Testis (tissue), 5 donors: ENCODE measurements at places on chromosomes 3 and 15.
A peak's percentile ranks its signal among the peaks of the same experiment; 100 is the strongest.

- DNase-seq: no peak
Observed at GRCh38 chr3:42314411-42314810, 48.4 kb upstream of the CCK start.

GRCh38 chr15:88791637-88792036 lies 11.6 kb upstream of the ACAN start:
- no peak for DNase-seq

DNA sequence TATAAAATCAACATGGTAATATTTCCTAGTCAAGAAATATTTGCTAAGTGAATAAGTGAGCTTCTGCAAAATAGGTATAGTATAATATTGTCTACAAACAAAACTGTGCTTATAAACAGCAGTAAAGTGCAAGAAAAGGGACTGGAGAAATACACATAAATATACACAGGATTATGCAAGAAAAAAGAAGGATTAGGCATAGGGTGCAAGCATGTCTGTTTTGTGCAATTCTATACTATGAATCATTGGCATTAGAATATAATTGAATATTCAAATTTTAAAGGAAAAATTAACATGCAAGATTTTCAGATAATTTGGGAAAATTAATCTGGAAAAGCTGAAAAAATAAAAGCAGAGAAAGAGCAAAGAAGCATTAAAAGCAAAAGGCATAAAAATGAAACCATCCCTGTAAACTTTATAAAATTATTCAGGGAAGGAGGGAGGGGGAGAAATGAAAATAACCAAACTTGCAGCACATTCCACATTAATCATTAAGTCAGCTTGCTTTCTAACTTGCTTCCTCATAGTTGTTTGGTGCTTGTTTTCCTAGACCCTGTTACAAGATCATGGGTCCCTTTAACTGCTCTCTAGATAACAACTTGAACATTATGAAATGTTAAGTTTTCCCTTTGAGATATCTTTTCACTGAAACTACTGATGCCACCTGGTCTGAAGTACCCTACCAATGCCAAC lies 147.4 kb upstream of the STAC start:
- no peak for DNase-seq

GRCh38 chr3:102336130-102336529 lies 98.7 kb upstream of the ZPLD1 start:
- no peak for DNase-seq

DNA sequence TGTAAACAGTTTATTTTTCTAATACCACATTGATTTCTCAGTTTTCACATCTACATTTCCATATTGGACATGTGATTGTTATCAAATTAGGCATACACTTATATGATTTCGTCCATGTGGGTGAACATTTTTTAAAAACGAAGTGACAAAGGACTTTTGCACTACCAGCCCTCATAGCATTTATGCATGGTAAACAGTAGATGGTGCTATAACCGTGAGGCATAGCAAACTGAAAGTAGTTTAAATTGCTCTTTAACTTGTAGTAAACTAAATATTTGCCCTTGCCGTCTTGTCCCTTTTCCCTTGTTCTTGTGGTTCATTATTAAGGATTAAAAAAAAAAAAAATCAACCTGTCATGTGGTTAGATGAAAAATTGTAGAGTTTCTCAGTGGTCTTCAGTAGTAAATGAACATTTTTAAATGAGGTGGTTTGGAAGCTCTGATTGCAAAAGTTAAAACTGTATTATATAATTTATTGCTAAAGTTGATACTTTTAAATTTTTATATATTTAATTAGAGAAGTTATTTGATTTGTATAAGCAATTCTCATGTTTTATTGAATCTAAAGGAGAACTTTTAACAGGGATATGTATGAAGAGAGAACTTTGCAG lies 24.0 kb downstream of the STX19 start:
- no peak for DNase-seq

DNA sequence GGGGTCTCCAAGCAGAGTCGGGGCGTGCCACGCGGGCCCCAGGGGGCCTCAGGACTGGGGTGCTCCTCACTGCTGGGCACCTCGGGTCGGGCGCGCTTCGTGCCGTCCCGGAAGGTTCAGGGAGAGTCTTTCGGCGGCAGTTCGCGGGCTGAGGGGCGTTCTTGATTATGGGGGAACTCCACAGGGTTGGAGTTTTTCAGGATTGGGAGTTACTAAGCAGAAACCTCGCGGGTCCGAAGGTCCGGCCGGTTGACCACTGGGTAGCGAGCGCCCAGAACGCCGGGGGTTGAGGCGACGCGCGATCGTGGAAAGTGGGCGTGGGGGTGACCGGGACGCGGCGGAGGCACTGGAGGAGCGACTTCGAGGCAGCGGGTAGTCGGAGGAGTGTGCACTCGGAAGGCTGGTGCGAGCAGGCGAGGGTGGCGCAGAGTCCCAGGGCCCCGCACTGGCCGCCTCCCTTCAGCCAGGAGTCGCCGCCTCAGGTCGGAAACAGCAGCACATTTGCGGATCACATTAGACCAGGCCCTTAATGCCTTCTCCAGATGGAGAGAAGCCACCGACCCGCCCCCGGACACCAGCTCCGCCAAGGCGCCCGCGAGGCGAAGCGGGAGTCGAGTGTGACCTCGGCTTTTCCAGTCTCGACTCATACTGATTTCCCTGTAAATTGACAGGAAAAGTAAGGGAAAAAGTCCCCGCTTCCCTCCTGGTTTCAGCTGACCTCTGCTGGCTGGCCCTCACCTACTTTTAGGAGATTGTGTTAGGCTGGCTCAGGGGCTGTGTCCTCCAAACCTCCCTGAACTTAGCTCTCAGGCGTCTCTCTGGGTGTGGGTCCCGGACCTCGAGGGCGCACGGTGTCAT lies 685 bp downstream of the ADAMTSL3 start:
- peak; percentile 34 for DNase-seq

DNA sequence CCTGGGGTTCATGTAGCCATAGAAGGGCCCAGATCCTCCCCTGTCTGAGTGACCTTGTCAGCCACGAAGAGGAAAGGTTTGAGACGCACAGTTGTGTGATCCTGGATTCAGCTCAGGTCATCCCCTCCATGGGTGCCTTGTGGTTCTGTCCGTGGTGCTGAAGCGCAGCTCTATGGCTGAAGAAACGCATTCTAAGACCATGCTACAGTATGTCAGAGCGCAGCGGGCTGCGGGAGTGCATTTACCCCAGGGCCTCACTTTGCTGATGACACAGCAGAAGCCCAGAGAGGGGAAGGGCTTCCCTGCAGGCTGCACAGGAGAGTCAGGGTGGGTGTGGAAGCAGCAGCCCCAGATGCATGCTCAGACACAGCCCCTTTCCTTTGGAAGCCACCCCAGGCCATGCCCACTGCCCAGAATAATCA lies 68.8 kb upstream of the IQSEC1 start:
- peak; percentile 58 for DNase-seq

DNA sequence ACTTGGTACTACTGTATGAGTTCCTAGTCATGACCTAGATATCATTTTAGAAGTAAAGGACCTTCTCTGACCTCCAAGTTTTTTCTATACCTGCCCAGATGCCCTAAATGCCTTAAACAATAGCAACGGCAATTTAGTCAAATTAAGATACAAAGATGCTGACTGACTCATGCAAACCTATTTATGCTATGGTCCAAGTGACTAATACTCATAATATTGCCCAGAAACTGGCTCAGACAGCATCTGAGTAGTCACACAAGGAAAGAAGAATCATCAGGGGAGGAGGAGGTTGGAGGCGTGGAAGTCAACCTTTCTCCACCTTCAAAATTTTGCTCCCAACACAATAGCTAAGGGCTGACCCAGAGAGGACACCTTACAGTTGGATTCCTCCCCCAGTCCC lies 6.8 kb downstream of the FYCO1 start:
- DNase-seq: no peak

- no peak for DNase-seq
Observed at GRCh38 chr3:105774444-105775180, 94.2 kb downstream of the CBLB start.

GRCh38 chr15:50107591-50108408 lies 11.2 kb downstream of the ATP8B4 start:
- no peak for DNase-seq

DNA sequence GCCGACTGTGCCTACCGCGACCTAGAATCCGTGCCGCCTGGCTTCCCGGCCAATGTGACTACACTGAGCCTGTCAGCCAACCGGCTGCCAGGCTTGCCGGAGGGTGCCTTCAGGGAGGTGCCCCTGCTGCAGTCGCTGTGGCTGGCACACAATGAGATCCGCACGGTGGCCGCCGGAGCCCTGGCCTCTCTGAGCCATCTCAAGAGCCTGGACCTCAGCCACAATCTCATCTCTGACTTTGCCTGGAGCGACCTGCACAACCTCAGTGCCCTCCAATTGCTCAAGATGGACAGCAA lies 1.4 kb downstream of the ISLR start:
- no peak for DNase-seq

DNA sequence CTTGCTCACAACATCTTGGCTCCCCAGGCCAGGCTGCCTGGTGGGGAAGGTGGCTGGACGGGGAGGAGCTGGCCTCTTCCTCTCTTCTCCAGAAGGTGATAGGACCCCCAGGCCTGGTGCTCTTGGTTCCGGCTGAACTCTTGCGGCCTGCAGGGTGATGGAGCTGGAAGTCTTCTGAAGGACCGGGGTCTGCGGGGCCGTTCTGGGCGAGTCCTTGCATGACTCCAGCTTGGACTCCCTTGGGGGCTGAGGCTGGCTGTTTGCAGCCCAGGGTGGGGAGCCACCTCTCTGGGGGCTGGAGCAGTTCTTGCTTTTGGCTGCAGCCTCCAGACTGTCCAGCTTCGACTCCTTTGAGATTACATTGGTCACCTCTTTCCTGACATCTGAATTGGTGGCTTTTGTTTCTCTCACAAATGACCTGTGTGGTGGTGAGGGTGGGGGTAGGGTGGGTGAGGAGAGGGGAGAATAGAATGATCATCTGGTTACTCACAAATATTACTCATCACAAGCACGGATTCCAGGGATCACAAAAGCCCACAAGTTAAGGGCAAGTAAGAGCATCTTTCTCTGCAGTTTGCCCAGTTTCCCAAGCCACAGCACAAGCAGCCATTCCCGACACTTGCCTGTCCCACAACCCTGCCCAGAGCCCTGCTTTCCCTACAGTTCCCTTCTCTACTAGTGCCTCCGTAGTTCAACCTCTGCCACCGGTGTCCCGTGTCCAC lies 149.1 kb upstream of the HACD2 start:
- no peak for DNase-seq

DNA sequence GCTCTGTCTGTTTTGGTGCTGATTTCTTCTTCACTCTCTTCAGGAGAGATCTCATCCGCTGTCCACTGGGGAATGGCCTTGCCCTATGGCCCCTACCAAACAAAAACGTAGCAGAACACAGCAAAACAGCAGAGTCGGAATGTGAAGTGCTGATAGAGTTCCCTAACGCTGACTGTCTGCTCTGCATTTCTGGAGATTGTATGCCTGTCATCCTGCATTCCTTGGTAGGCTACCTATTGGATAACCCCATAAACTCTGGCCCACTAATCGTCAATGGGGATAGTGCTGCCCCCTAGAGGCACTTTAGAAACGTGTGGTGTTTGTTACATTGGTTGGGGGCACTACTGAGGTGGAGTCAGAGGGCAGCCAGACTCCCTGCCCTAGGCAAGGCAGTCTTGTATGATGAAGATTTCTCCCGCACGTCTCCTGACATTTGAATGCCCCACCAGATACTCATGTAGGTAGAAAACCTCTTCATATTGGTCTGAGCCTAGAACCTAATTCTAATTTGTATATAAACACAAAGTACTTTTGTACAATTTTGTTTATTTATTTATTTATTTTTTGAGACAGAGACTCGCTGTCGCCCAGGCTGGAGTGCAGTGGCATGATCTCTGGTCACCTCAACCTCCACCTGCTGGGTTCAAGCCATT lies 15.6 kb upstream of the MAGEF1 start:
- DNase-seq: peak; percentile 76

DNA sequence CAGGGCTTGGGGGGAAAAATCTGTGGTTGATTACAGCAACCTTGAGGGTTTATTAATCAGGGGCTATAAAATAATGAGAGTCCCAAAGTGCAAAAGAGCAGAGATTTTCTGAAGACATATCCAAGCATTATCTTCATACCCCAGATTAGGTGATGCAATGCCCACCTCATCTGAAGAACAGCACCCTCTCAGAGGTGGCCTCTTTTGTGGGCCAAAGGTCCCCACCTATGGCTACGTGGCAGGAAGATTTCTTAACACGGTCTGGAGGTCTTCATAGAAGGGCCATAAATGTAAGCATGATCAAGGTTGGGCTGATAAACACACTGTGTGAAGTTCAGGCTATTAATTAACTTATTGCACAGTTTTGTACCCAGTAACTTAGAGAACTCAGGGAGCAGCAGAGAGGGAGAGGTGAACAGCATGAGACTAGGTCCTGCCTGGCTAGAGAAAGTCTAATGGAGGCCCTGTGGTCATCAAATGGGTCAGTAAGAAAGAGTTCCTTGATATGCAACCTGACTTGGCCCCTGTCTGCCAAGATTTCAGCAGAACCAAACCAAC lies 29.6 kb upstream of the RBP2 start:
- no peak for DNase-seq

GRCh38 chr15:78732634-78733033 lies 78.6 kb downstream of the ADAMTS7 start:
- no peak for DNase-seq

DNA sequence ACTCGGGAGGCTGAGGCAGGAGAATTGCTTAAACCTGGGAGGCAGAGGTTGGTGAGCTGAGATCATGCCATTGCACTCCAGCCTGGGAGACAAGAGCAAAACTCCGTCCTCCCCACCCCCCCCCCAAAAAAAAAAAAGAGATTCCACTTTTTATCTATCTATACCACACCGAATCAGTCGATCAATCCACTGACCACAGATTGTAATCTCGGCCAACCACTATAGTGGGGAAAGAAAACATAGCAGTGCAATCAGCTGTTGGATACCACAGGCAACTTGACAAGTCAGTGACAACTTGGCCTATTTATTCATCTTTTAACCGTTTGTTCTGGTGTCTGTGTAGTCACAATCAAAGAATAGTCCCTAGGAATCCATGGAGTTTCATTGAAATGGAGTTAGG lies 299.2 kb downstream of the FHIT start:
- no peak for DNase-seq

DNA sequence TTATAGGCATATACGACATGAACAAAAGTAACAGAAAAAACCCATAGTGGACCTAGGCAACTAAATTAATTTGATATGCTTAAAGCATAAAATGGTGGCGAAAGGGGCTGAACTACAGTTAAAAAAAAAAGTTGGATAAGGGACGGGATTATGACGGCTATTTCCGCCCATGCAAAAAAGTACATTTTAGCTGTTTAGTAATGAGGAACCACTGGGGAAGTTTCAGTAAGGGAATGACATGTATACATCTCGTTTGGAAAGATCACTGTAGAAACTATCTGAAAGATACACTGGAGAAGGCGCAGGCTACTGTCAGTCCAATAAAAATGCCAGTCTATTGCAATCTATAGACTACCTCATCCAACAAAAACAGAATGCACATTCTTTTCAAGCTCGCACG lies 65.6 kb downstream of the ZNF148 start:
- no peak for DNase-seq
